Heart left ventricle (tissue), 16 donors: ENCODE measurements at places on chromosomes 12 and 14. TPM values are rescaled to one million over a fixed set of nuclear protein-coding genes. Genes with fewer than 3 reads are reported as not detected.

The TPH2 gene
- polyA plus RNA-seq, result not detected

The ENDOU gene
- polyA plus RNA-seq, result 0.42 TPM

The P2RX7 gene
- 1.4 TPM for polyA plus RNA-seq

The SYNDIG1L gene
- polyA plus RNA-seq, result 0.06 TPM

The ACOT6 gene
- polyA plus RNA-seq, result not detected

The CGRRF1 gene
- polyA plus RNA-seq, result 15.7 TPM

The STAC3 gene
- 0.61 TPM for polyA plus RNA-seq

The IAPP gene
- not detected for polyA plus RNA-seq

The MLF2 gene
- polyA plus RNA-seq, result 231 TPM

The ARHGAP9 gene
- 1.7 TPM for polyA plus RNA-seq

The HOXC9 gene
- not detected for polyA plus RNA-seq

The KRT82 gene
- not detected for polyA plus RNA-seq

The TMTC3 gene
- polyA plus RNA-seq, result 1.2 TPM

The TMEM132C gene
- 1.2 TPM for polyA plus RNA-seq

The PLA2G1B gene
- polyA plus RNA-seq, result not detected

The LRIG3 gene
- polyA plus RNA-seq, result 1.8 TPM

The CLEC9A gene
- polyA plus RNA-seq, result not detected

The SPTSSA gene
- polyA plus RNA-seq, result 24.9 TPM

The CCDC184 gene
- polyA plus RNA-seq, result 0.76 TPM

The DAO gene
- polyA plus RNA-seq, result not detected
